ENCODE measurements at places on chromosomes 5 and 9.

DNA sequence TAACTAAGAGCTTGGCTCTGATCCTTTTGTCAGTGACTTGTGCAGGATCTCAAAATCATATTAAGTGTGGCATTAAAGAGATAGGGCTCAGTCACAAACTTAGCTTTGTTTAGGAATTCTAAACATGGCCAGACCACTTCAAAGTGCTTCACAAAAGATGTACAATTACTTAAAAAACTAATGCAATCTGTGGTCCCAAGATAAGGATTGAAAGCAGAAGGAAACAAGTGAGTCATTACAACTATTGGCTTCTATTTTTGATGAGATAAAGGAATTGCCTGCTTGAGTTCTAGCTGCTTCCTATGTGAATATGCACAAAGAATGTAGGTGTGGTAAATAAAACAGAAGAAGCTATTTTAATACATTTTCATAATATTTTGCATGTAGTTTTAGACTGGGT is 44.9 kb upstream of the SLC12A2 start:
- H3K4me1 ChIP-seq = no peaks in the 10 kb centered on the region
- DNase-seq = no peak
- no peaks in the 10 kb centered on the region for H3K27me3 ChIP-seq
- H3K4me3 ChIP-seq = no peak overlapping the region
- H3K27ac ChIP-seq = no peak overlapping the region

DNA sequence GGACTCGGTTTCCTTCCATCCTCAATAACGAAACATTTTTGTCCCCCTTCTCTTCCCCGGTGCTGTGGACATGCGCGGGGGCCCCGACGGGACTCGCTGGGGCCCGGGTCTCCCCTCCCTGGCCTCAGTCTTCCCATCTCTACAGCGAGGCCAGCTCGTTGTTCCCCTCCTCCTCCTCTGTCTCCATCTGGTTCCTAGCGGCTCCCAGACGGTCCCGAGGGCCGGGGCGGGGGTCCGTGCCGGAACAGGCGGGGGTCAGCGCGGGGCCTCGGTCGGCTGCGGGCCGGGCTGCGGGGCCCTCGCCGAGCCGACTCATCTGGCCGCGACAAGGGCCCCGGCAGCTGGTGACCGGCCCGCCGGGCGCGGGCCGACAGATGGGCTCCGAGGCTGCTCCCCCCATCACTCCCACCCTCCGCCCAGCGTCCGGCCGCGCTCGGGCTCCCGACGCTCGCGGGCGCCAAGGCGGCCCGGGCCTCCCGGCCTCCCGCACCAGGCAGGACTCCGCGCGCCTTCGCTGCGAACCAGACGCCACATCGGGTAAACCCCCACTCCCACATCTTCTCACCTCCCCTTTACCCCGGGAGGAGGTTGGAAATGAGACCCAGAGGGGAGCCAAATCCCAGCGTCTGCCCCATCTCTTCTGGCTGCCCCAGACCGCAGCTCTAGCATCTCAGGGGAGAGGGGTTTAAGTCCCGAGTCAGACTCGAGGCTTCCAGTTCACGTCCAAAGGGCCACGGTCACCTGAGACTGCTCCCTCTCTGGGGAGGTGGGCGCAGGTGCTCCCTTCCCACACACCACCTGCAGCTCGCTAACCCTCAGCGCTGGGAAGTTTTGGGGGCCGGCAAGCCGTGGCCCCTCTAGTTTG is 8.1 kb downstream of the BARHL1 start:
- peaks cover 25% of the 10 kb centered on the region for H3K36me3 ChIP-seq
- H3K27me3 ChIP-seq = peaks cover 56% of the 10 kb centered on the region
- no peak for DNase-seq
- H3K4me3 ChIP-seq = no peak overlapping the region

- H3K27ac ChIP-seq = no peak overlapping the region
- no peak for DNase-seq
- H3K27me3 ChIP-seq = no peaks in the 10 kb centered on the region
- H3K36me3 ChIP-seq = no peaks in the 10 kb centered on the region
- no peak overlapping the region for H3K4me3 ChIP-seq
Observed at GRCh38 chr9:85216601-85217000, 525.2 kb downstream of the AGTPBP1 start.

GRCh38 chr9:95250462-95251221 is 66.9 kb downstream of the FANCC start:
- no peak overlapping the region for H3K4me3 ChIP-seq
- H3K27ac ChIP-seq = no peak overlapping the region
- H3K27me3 ChIP-seq = no peaks in the 10 kb centered on the region
- H3K36me3 ChIP-seq = no peaks in the 10 kb centered on the region

- H3K27me3 ChIP-seq = no peaks in the 10 kb centered on the region
- H3K4me3 ChIP-seq = no peak overlapping the region
- no peaks in the 10 kb centered on the region for H3K4me1 ChIP-seq
- H3K36me3 ChIP-seq = no peaks in the 10 kb centered on the region
Observed at GRCh38 chr9:89743216-89743572, 138.4 kb downstream of the GADD45G start.

DNA sequence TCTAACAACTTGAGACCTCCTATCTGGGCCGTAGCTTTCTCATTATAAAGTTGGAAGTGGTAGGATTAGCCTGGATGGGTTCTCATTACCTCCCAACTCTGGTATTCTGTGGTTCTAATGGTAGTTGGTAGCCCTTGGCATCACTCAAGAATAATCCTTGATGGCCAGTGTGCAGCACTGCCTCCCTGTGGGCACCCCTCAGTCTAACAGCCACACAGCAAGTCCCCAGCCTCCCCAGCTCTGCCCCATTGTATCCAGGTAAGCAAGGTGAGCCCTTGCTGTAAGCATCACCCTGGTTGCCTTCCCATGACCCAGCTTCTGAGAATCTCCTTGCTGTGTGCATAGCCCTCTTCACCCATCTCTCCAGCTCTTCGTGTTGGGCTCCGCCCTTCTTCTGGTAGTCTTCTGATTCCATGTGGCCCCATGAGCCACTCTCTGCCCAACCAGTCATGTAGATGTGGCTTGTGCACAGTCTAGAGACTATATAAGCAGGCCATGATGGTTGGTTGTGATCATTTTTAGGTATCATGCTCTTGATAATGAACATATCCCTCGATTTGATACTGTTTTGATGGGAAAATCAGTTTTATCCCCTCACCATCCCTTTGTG is 57.6 kb upstream of the GRHPR start:
- H3K27me3 ChIP-seq = no peaks in the 10 kb centered on the region
- no peaks in the 10 kb centered on the region for H3K4me1 ChIP-seq
- no peak overlapping the region for H3K27ac ChIP-seq
- DNase-seq = no peak
- H3K36me3 ChIP-seq = no peaks in the 10 kb centered on the region

- DNase-seq = no peak
- no peak overlapping the region for H3K4me3 ChIP-seq
- no peaks in the 10 kb centered on the region for H3K27me3 ChIP-seq
- no peaks in the 10 kb centered on the region for H3K36me3 ChIP-seq
- H3K27ac ChIP-seq = peak overlapping the region; percentile 92
Observed at GRCh38 chr5:150157168-150157567, 1.5 kb upstream of the PDGFRB start.

All from sigmoid colon (tissue), 7 donors.